CD14-positive monocyte (primary cell): ENCODE measurements at places on chromosomes 7 and 10. TPM values are rescaled to one million over a fixed set of nuclear protein-coding genes. Genes with fewer than 3 reads are reported as not detected.
A peak's percentile ranks its signal among the peaks of the same experiment; 100 is the strongest.

Gene ASNS
- polyA plus RNA-seq = 2.4 TPM

DNA sequence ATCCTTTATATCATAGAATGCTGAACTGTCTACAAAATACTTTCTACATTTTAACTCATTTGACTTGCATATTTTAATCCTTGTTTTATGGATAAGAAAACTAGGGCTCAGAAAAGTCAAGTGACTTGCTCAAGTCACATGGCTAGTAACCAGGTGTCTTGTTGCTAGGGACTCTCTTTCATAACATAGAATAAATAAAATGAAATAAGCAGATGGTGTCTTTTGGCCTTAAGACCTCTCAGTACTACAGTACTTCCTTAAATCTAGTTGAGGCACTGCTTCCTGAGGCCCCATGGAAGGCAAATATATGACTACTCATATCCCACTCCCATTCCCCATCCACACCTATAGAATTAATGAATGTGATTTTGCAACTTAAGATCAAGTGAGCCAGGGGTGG lies 87.9 kb downstream of the CDK6 start:
- H3K27ac ChIP-seq = no peak overlapping the region
- DNase-seq = no peak
- H3K4me1 ChIP-seq = peaks cover 14% of the 10 kb centered on the region
- no peaks in the 10 kb centered on the region for H3K36me3 ChIP-seq

Gene ATP6V0E2
- polyA plus RNA-seq = 8.2 TPM

- no peaks in the 10 kb centered on the region for H3K36me3 ChIP-seq
- no peak overlapping the region for H3K27ac ChIP-seq
- peaks cover 6% of the 10 kb centered on the region for H3K4me1 ChIP-seq
- H3K27me3 ChIP-seq = no peaks in the 10 kb centered on the region
- peak; percentile 20 for DNase-seq
These were observed 5.0 kb upstream of the TACR2 start for GRCh38 chr10:69421611-69422308.

Gene TEX36
- polyA plus RNA-seq = not detected in 2 replicates

DNA sequence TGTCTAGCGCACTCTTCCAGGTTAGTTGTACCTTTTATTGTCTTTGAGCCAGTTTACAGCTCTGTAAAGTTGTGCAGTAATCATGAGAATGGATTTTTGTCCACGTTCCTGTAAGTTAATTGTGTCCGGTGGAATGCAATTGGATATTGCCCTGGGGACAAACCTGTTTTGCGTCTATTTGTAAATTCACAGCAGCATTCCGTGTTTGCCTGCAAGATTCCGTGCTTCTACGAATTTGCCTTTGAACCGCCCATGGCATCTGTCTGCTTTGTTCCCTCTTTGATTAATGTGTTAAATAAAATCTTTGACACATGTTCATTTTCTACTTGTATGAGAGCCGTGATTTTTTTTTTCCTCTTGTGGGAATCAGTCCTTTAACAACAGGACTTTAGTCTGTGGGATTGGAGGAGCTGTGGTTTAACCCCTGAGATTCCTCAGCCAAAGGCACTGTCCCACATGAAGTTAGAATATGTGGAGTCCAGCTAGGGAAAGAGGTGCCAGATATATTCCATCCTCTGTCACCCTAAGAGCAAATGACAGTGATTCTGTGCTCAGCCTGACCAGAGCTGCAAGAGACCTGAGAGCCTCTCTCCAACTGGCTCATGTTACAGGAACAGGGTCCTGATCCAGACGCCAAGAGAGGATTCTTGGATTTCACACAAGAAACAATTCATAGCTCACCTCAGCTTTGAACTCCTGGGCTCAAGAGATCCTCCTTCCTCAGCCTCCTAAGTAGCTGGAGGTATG lies 126.3 kb downstream of the COL26A1 start:
- H3K27me3 ChIP-seq = no peaks in the 10 kb centered on the region
- H3K4me3 ChIP-seq = no peak overlapping the region
- no peak overlapping the region for H3K27ac ChIP-seq
- DNase-seq = no peak

GRCh38 chr7:131550846-131551245 lies 5.6 kb downstream of the PODXL start:
- H3K36me3 ChIP-seq = no peaks in the 10 kb centered on the region
- DNase-seq = no peak
- H3K27me3 ChIP-seq = peaks cover 16% of the 10 kb centered on the region
- peaks cover 10% of the 10 kb centered on the region for H3K4me1 ChIP-seq
- H3K4me3 ChIP-seq = no peak overlapping the region

GRCh38 chr10:625751-626711 lies 63.4 kb downstream of the DIP2C start:
- no peak overlapping the region for H3K27ac ChIP-seq
- peaks cover 65% of the 10 kb centered on the region for H3K27me3 ChIP-seq
- no peak for DNase-seq
- no peaks in the 10 kb centered on the region for H3K36me3 ChIP-seq
- H3K4me1 ChIP-seq = no peaks in the 10 kb centered on the region

DNA sequence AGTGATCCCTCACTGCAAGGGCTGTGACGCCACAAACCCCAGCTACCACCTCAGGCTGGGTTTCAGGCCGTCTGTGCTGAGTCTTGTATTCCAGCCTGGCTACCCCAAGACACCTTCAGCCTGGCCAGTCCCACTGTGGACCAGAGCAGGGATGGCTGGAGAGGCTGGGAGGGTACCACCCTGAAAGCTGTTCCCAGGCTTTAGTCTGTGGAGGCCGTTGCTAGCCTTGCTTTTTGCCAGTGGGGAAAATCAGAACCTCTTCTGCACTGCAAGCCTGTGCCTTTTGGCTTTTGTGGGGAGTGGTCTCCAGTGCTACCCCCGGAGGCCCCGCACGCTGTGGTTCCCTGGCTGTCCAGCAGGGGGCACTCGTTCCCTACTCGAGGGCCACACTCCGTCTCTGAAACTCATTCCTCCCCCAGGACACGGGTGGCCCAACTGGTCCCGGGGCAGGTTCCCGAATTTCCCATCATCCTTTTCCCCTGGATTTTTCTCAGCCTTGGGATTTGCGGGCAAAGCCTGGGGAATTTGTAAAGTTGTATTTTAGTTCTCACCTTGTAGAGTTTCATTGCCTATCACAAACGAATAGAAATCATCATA lies 128.4 kb upstream of the BTBD16 start:
- no peaks in the 10 kb centered on the region for H3K36me3 ChIP-seq
- no peaks in the 10 kb centered on the region for H3K27me3 ChIP-seq
- no peak overlapping the region for H3K27ac ChIP-seq

Gene WBP1L
- 24.0 and 24.8 TPM in 2 replicates for polyA plus RNA-seq

- no peak overlapping the region for H3K27ac ChIP-seq
- peaks cover 4% of the 10 kb centered on the region for H3K27me3 ChIP-seq
- H3K4me1 ChIP-seq = no peaks in the 10 kb centered on the region
These were observed 25.8 kb upstream of the PLPP4 start for GRCh38 chr10:120431251-120431651.

Gene HABP2
- not detected in 2 replicates for polyA plus RNA-seq

DNA sequence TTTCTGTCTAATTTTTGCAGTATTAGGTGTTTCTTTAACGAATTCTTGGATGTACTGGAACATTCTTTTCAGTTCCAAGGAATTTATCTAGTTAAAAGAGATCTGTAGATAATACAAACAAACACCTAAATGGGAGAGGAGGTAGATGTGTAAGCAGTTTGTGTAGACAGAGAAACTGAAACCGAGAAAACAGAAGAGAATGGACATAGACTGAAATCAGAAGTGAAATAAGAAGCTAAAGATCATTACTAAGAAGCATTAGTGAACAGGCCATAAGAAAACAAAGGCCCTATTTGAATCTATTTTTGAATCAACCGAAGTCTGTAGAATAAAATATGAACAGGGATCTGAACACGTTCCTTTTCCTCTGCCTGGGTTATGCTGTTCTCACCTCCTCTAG lies 26.5 kb upstream of the TMEM229A start:
- no peak for DNase-seq
- H3K4me1 ChIP-seq = no peaks in the 10 kb centered on the region
- H3K36me3 ChIP-seq = no peaks in the 10 kb centered on the region
- no peak overlapping the region for H3K27ac ChIP-seq
- H3K4me3 ChIP-seq = no peak overlapping the region

DNA sequence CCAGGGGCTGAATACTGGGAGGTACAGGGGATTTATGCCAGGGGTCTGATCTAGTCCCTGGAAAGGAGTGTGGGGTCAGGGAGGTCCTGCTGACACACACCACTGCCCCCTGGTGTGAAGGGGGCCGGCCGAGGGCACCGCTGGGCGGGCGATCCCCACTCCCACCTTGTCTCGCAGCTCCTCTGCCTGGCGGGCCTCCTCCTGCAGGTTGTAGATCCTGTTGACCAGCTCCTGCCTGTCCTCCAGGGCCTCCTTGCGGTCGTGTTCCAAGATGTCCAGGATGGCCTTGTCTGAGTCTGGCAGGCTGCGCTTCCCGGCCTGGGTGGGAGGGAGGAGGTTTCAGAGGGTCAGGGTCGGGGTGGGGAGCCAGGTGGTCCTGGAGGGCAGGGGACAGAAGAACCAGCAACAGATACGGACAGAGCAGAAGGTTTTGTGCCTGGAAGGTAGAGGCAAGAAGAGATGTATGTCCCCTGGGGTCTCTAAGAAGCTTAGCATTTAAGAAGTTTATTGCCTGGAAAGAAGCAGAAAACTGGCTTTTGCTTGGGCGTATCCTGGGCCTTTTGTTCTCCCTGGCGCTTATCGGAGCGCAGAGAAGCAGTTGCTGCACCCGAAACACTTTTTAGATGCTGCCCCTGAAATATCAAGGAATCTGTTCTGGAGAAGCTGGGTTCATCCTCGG lies 94.5 kb upstream of the GNA12 start:
- no peak overlapping the region for H3K27ac ChIP-seq
- H3K36me3 ChIP-seq = no peaks in the 10 kb centered on the region
- no peaks in the 10 kb centered on the region for H3K27me3 ChIP-seq
- H3K4me1 ChIP-seq = peaks cover 18% of the 10 kb centered on the region

GRCh38 chr7:11748884-11749283 lies 83.1 kb downstream of the THSD7A start:
- no peaks in the 10 kb centered on the region for H3K27me3 ChIP-seq
- no peak overlapping the region for H3K27ac ChIP-seq

DNA sequence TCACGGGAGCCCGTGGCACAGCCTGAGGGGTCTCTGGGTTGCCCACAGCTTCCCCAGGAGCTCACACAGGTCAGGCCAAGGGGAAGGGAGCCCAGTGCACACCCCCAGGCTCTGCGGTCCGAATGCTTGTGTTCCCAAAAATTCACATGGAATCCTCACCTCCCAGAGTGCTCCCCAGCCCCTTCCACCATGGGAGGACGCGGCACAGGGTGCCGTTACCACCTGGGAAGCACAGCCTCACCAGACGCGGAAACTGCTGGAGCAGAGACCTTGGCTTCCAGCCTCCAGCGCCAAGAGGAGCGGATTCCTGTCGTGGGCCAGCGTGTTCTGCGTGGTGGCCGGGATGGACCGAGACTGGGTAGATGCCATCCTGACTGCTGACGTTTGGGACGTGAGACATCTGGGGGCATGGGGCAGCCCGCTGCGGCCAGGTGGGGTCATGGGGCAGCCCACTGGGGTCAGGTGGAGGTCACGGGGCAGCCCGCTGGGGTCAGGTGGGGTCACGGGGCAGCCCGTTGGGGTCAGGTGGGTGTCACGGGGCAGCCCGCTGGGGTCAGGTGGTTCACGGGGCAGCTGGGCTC lies 149.4 kb downstream of the WDR37 start:
- H3K27ac ChIP-seq = no peak overlapping the region
- no peaks in the 10 kb centered on the region for H3K4me1 ChIP-seq
- H3K27me3 ChIP-seq = no peaks in the 10 kb centered on the region
- no peak for DNase-seq

GRCh38 chr7:79507131-79507530 lies 53.7 kb upstream of the MAGI2 start:
- H3K4me1 ChIP-seq = no peaks in the 10 kb centered on the region
- no peaks in the 10 kb centered on the region for H3K36me3 ChIP-seq
- no peak for DNase-seq
- no peak overlapping the region for H3K4me3 ChIP-seq
- no peaks in the 10 kb centered on the region for H3K27me3 ChIP-seq
- no peak overlapping the region for H3K27ac ChIP-seq

DNA sequence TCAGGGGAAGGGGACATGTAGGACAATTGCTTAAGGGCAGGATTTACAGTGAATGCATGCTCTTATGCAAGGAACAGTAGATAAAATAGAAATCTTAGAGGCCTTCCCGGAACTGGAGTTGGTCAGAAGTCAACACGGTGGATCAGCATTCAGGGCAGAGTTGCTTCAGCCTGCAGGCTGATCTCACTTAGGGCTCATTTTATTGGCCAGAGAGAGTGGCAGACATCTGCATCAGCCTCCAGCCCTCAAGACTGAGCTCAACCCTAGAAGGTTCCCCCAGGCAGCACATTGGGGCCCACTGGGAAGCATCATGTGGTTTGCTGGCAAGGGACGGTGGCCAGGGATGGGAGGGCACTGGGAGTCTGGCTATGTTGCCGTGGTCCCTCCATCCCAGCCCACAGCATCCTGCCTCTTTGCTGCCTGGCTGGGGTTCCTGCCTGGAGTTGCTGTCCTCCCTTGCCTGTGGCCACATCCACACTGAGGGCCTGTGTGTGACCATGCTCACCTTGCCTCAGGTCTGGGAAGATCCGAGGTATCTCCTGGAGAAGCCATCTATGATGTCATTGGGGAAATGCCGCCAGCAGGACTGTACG lies 13.0 kb downstream of the SCART1 start:
- no peaks in the 10 kb centered on the region for H3K4me1 ChIP-seq
- H3K4me3 ChIP-seq = no peak overlapping the region
- H3K36me3 ChIP-seq = no peaks in the 10 kb centered on the region

- H3K36me3 ChIP-seq = no peaks in the 10 kb centered on the region
- peaks cover 6% of the 10 kb centered on the region for H3K4me1 ChIP-seq
- no peak overlapping the region for H3K4me3 ChIP-seq
- H3K27me3 ChIP-seq = no peaks in the 10 kb centered on the region
These were observed 21.1 kb downstream of the CLRN3 start for GRCh38 chr10:127871631-127872010.

GRCh38 chr10:21202776-21203462 lies 305.8 kb upstream of the NEBL start:
- H3K4me1 ChIP-seq = no peaks in the 10 kb centered on the region
- no peaks in the 10 kb centered on the region for H3K27me3 ChIP-seq
- no peak overlapping the region for H3K4me3 ChIP-seq
- no peak overlapping the region for H3K27ac ChIP-seq

DNA sequence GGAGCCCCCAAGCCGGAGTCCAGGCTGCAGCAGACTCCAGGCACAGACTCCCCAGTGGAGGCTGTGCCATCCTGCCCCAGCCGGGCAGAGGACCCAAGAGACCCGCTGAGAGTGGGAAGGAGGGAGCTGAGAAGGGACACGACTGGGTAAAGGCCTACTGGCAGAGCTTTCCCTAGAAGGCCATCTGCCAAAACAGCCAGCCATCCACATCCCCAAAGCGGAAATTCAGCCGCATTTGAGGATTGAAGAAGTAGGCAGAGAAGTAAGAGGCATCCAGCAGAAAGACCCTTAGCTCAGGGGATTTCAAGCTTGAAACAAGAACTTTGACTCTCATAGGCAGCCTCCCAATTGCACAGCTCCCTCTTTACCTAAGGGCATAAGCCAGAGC lies 857 bp downstream of the CPXM2 start:
- H3K27me3 ChIP-seq = peaks cover 24% of the 10 kb centered on the region
- H3K4me1 ChIP-seq = no peaks in the 10 kb centered on the region
- no peaks in the 10 kb centered on the region for H3K36me3 ChIP-seq
- no peak overlapping the region for H3K4me3 ChIP-seq
- no peak for DNase-seq
- no peak overlapping the region for H3K27ac ChIP-seq
